ENCODE measurements at places on chromosomes 2 and 18.

DNA sequence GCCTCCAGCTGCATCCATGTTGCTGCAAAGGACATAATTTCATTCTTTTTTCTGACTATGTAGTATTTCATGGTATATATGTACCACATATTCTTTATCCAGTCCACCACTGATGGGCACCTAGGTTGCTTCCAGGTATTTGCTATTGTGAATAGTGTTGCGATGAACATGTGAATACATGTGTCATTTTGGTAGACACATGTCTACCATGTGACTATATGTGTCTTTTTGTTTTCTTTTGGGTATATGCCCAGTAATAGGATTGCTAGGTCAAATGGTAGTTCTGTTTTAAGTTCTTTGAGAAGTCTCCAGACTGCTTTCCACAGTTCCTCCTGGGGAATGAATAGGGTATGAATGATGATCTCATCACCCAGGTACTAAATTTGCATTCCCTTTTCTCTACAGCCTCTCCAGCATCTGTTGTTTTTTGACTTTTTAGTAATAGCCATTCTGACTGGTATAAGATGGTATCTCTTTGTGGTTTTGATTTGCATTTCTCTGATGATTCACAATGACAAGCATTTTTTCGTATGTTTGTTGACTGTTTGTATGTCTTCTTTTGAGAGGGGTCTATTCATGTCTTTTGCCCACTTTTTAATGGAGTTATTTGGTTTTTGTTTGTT, 35.6 kb upstream of the FEZ2 start:
- no peak for DNase-seq

DNA sequence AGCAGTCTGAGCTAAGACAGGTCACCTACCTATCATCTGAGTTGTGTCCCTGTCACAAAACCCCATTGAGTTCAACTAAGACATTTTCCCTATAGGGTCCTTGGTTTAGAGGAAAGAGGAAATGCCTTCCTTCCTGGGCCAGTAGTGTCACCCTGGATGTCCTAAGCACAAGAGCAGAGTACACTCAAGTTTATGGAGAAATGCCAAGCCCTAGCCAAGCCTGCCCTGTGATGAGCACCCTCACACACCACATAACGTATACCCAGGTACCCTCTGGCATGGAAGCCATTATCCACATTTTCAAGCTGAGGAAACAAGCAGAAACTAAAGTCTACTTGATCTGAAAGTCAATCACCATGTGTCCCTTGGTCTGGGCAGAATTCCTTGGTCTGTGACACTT, 37.3 kb downstream of the SUCLG1 start:
- no peak for DNase-seq

GRCh38 chr2:158723921-158724802, 71.0 kb upstream of the DAPL1 start:
- no peak for DNase-seq

DNA sequence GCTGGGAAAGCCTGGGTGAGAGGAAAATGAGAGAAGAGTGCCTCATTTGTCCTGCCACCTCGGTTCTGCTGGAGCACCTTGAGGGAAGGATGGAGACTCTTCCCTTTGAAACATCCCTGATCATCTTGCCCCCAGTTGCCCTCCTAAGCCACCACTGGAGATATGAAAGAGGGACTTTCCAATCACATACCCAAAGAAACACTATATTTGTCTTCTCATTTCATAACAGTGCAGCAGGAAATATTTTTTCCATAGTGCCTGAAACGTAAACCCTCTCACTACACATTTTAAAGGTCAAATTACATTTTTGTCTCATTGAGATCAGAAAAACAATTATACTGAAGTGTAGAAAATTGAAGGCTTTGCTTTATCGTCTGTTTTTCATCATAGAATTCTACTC, 63.3 kb downstream of the KCTD18 start:
- no peak for DNase-seq

DNA sequence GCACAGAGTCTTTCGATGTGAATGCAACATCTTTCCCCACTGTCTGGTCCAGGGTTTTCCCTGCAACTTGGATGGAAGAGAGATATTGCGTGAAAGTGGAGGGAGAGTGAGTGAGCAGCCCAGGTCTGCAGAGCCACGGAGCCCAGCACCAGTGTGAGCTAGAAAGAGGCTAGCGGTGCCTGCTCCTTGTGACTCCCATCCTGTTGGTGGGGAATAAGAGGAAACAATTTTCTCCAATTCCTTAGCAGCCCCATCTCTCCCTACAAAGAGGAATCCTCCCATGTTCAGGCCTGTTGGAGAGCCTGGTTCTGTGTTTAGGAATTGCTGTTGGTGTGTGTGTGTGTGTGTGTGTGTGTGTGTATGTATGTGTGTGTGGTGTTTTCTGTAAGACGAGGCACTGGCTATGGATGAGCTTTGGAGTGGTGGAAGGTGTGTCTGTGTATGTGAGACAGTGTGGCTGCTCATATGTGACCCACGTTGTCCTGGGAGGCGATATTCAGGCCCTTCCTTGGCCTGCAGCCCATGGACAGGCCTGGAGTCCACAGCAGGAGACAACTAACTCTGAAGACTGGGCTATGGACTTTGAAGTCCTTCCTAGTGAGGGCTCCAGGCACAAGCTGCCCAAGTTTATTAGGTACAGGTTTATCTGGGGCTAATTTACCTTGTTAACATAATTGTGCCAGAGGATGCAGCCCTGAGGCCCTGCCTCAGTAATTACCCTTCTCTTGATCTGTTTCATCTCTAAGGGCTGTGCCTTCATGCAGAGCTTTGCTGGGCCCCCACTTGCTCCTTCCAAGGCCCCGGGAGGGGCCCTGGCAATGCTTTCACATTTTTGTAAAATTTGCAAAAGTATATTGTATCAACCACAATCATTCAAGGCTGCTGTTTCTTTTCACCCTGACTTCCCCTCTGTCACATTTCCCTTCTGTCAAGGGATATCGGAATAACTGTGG, 88.6 kb upstream of the HAAO start:
- no peak for DNase-seq

DNA sequence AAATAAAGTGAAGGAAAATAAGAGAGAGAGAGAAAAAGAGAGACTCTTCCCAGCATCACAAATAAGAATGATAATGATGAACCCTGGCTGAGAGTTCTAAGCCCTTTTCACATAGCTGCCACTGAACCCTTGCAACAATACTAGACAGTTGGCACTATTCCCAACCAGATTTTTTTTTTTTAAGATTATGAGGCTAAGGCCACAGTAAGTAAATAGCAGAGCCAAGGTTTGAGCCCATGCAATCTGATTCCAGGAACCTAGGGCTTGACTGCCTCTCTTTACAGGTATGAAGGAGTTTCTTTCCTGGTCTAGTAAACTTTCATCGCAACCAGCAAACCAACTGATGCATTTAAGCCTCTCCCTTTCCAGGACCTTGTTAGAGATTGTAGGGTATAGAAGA, 424.6 kb downstream of the NCKAP5 start:
- no peak for DNase-seq

DNA sequence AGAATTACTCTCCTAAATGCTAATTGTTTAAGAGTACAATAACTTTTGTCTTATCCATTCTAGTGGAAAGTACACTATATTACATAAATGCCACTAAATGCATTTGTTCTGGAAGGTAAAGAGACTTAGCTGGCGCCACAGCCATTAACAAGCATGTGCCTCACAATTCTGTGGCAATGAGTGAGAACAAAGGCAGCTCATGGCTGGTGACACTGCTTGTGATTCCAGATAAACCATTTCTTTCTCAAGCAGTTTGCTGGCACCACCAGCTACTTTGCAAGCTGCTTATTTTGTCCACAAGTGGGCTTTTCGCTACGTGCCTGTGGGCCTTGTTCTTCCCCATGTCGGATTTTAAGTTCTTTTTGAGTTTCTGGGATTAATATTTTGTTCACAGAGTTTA, 147.6 kb upstream of the SMAD7 start:
- DNase-seq: no peak

DNA sequence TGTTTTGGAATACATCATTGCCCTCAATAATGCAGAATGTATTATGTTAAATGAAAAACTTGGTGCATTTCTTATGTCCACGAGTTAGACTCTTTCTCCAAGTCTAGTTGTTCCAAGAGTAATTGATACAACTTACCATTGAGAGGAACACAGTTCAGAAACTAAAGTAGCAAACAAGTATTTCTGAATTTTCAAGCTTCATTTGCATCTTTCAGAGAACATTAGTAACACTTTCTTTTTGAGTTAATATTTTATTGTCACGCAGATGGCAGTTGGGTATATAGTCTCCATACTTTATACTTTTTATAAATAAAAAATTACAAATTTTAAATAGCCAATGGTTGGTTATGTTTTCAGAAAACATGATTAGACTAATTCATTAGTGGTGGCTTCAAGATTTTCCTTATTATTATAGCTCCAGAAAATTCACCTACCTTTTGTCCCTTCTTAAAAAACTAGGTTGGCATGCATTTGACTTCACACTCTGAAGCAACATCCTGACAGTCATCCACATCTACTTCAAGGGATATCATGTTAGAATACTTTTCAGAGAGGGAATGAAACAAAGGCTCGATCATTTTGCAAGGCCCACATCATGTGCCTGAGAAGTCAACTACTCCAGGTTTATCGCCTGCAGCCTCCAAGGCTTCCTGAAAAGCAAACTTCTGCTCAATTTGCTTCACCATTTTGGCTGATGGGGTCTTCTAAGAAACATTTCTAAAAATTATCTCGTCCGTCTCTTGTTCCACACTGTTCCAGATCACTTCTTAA, 29.9 kb downstream of the LYPD6B start:
- no peak for DNase-seq

GRCh38 chr2:31707992-31708391, 127.3 kb upstream of the SRD5A2 start:
- no peak for DNase-seq

- DNase-seq: no peak
These were observed 99.3 kb downstream of the ASB1 start for GRCh38 chr2:238525990-238526389.

DNA sequence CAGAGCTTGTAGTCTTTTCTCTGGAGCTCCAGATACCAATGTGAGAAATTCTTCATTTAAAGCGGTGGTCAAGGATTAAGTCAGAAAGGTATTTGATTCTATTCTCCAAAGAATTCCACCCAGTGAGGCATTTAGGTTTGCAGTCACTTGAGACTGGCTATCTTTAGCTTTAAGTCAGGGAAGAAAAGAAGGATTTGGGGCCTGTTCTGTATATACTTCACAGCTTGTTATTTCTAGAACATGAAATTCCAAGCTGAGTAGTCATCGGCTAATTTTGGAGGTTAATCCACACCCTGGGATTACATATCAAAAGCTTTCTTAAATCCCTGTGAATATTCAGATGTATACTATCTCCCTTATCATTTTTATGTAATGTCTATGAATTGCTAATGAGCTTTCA, 39.4 kb downstream of the MYOM1 start:
- no peak for DNase-seq

- DNase-seq: no peak
These were observed 333.2 kb upstream of the UBE2E3 start for GRCh38 chr2:180647221-180647620.

- DNase-seq: peak; percentile 45
These were observed 26.5 kb upstream of the TWIST2 start for GRCh38 chr2:238821391-238821790.

GRCh38 chr2:96957244-96957643, 29.1 kb downstream of the FAM178B start:
- no peak for DNase-seq

GRCh38 chr2:101983486-101983885, 8.3 kb upstream of the IL1R2 start:
- DNase-seq: no peak

DNA sequence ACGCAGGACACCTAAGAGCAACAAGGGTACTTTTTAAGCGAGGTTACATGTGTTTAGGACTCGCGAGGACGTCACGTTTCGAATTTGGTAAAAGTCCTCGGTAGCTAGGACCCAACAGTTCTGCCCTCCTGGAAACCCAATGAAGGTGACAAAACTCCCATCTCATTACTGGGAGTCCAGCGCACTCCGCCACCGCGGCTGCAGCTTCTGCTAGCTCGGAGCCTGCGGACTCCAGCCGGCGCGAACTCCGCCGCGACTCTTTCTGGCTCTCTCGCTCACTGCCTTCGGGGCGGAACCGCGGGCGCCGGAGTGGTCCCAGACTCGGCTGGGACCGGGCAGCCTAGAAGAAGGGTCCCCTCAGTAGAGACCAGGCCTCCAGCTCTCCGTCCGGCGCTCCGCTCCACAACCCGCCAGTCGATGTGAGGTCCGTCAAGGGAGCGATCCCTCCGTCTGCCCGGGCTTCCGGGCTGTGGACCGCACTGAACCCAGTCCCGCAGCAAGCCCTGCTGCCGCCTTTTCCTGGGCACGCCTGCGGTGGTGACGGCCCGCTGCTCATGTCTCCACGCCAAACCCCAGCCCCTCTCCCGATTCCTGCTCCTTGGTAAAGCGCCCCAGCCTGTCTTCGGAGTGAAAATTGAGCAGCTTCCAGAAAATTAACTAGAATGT, 3.0 kb upstream of the OSR1 start:
- no peak for DNase-seq

DNA sequence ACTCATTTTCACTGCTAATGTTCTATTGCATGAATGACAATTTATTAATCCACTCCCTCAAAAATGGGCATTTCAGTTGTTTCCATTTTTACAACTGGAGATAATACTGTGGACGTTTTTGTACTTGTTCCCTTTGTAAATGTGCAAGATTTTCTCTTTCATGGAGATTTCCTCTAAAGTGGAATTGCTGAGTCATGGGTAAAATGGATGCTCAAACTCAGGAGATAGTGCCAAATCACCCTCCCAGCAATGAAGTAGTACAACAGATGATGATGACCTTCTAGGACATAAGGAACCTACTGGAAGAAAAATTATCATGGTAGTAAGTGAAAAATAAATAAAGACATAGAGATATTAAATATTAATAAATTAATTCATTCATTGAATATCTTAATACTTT, 460.8 kb upstream of the CHST9 start:
- DNase-seq: no peak

DNA sequence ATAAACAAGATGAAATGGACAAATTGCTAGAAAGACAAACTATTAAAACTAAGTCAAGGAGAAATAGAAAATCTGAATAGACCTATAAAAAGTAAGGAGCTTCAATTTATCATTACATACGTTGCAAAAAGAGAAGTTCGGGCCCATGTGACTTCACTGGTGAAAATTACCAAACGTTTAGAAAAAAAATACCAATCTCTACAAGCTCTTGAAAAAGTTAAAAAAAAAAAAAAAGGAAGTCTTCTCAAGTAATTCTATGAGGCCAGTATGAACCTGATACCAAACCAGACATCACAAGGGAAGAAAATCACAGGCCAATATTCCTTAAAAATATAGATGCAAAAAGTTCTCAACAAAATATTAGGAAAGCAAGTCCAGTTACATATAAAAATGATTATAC, 20.2 kb upstream of the ACVR2A start:
- DNase-seq: no peak

DNA sequence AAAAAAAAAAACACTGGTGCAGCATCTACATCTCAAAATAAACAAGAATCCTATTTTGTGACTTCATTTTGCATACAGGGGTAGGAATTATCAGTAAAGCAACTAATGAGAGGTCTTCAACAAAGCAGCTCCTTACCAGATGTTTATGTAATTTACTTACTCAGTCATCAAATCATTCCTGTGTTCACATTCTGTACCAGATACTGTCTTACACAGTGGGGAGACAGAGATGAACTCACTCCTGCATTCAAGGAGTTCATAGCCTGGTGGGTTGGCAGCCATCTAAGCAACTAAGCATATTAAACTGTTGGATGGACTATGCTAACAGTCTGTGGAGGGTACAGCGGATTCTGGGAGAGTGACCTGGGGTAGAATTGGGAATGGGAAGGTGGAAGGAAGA, 169.0 kb downstream of the OSR1 start:
- DNase-seq: no peak
